ENCODE measurements at places on chromosomes 16 and 17.

GRCh38 chr16:31145398-31145990, 4.4 kb downstream of the PRSS36 start:
- no peak for DNase-seq

DNA sequence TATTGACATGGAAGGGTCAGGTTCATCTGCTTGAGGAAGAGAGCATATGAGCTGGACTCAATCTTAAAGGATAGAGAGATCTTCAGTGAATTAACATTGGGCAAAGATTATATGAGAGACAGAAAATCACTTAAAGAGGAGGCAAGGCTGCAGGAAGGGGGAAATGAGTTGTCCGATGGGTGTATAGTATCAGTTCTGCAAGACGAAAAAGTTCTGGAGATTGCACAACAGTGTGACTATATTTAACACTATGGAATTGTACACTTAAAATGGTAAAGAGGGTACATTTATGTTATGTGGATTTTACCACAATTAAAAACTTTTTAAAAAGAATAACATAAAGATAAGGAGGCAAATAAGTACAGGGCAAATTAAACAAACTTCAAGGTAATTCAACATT, 80.7 kb downstream of the HELZ start:
- no peak for DNase-seq

DNA sequence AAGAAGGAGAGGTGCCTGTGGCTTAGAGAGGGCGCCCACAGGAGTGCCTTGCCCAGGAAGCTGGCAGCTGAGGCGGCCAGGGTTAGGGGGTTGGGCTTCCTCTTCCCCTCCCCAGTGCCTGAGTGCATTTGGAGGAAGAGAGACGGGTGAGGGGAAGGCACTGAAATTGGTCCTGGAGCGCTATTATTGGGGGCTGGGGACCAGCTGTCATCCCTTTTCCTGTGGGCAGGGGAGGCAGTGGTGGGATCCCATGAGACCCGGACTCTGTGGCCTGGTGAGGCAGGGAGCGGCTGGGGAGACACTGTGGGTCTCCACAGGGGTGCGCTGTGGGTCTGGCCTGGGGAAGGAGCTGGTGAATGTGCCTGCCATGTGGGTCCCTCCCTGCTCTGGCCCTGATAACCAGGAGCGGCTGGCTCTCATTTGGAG, 259.7 kb downstream of the SEC14L1 start:
- DNase-seq, result no peak

GRCh38 chr16:70757183-70757582, 43.8 kb downstream of the VAC14 start:
- DNase-seq, result no peak

DNA sequence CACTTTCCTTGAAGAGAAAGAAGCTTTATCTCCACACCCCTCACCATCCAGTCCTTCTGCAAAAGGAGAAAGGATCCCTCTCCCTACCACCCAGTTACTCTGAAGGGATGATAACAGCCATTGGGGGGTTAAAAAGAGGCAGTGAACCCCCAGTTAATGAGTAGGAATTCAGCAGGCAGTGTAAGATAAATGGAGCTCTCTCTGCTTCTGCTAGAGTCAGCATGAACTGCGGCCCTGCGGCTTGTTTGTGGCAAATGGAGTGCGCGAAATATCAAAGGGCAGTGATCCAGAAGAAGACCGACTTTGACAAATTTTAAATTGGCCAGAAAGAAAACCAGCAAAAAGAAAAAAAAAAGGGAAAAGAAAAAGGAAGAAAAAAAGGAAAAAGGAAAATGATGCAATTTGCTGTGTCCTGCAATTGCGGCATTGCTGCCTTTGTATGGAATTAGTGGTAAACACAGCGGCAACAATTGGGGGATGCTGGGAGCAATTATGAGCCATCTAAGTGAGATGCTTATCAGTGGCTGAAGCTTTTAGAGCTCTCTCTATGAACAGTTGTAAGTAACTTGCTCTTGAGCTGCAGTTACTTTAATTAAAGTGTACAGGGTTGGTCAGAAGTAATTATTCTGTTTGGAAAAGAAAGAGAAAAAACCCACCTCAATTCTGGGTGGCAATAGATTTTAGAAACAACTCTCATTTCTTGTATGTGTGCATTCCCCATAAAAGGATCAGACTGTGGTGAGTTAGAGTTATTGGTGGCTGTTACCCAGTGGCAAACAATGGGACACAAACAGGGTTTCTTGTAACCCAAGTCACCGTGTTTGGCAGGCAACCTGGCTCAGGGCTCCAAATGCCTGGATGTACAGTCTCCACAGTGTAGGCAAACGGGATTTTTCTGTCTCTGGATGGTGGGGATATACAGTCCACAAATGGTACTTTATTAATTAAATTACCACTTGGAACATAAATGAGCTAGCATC, 161.3 kb downstream of the AATF start:
- DNase-seq, result no peak

- DNase-seq, result no peak
These were observed 58.2 kb downstream of the MFSD11 start for GRCh38 chr17:76796081-76796480.

DNA sequence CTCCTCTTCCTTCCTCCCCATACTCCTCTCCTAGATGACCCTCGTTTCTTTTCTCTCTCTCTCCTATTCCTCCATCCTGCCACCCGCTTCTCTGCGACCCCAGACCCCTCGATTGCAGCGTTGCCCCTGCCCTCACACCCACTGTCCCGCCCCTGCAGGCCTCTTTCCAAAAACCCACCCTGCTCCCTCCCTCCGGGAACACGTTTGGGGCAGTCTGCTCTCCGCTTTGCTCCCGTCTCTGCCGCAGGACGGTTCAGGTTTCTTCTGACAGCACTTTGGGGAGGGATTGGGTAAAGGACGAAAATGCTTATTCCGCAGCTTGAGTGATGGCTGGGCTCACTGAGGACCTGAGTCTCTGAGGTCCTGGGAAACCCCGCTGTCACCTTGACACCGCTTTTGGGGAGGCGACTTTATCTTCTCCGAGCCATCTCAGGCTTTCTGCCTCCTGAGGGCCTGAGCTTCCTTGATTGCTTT, 690 bp downstream of the NDE1 start:
- DNase-seq, result no peak

DNA sequence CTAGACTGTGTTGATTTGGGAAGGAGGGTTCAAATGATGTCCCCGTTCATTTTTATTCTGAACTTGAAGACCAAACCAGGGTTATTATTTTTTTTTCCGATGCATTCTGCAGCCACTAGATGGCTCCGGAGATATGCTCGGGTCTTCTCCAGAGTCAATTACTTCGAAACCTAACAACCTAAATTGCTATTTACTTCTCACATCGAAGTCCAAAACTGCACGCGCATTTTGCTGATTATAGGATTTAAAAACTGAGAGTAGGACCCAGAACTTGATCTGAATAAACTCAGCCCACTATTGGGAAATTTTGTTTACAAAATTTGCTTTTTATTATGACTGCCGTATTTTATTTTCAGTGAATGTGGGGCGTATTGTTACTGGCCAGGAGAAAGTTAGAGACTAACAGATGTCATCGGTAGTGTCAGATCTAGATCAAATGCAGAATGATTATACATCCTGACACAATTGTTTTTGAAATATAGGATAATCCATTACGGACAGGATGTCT, 263.8 kb downstream of the HS3ST3A1 start:
- peak; percentile 47 for DNase-seq

DNA sequence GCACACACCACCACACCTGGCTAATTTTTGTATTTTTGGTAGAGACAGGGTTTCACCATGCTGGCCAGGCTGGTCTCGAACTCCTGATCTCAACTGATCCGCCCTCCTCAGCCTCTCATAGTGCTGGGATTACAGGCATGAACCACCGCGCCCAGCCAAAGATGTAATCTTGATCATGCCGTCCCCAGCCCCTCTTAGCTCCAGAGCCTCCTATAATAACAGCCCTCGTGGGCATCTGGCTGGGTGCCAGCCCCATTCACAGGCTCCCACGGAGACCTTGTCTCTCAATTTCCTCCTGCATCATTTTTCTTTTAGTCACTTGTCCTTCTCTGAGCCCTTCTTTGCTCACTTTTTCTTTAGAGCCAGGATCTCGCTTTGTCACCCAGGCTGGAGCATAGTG, 94.2 kb downstream of the KATNIP start:
- no peak for DNase-seq

DNA sequence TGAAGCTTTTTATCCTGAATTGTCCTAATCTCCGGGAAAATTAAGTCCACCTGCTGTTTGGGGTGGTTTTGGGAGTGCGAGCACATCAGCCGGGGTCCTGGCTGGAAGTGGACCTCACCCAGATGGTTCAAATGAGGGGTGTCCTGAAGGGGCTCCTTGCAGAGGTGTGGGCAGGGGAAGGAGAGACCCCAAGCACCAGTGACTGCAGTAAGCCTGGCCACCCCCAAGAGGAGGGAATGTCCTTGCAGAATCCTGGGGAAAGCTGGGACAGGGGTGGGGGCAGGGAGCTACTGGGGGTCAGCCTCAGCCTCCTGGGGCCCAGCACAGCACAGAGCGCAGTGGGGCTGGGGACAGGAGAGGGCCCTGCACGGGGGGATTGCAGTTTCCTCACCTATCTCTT, 29.4 kb downstream of the NAGPA start:
- no peak for DNase-seq

GRCh38 chr17:82795615-82796014, 43.8 kb downstream of the TBCD start:
- DNase-seq, result no peak

GRCh38 chr17:63973930-63974593, 1.3 kb upstream of the SCN4A start:
- DNase-seq, result no peak

GRCh38 chr17:55607731-55608341, 96.6 kb upstream of the SMIM36 start:
- no peak for DNase-seq

GRCh38 chr17:75875940-75876189, 2.5 kb downstream of the TRIM47 start:
- no peak for DNase-seq

DNA sequence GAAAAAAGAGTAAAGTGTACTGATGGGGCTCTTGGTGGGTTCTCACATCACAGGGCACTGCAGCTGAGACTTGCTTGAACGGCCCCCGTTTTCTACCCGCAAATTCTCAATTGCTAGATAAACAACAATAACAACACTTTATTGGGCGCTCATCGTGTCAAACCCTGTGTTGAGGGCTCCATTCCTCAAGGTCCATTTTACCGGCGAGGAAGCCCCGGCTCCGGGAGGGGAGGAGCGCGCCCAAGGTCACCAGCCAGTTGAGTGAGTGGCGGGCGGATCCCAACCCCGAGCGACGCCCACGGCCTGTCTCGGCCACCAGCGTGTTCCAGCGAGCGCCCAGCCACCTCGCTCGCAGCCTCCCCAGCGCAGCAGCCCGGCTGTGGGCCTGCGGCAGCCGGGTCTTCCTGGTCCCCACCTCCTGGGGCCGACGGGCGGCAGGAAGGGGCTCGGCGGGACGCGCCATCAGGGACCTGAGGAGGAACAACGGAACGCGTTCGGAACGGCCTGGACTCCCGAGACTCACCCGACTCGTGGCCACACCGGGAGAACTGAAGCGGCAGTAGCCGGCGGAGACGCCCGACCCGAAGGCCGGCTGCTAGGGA, 373 bp downstream of the CMC2 start:
- no peak for DNase-seq

GRCh38 chr16:57444711-57445110, 2.5 kb downstream of the CIAPIN1 start:
- no peak for DNase-seq

All from right kidney (tissue), 9 donors.